ENCODE measurements at places on chromosomes 1 and 21. TPM values are rescaled to one million over a fixed set of nuclear protein-coding genes. Genes with fewer than 3 reads are reported as not detected.

The TNN gene
- not detected for polyA plus RNA-seq

The KRTAP15-1 gene
- polyA plus RNA-seq: not detected

The BLACAT1 gene
- 0.06 TPM for polyA plus RNA-seq

The OR2T33 gene
- not detected for polyA plus RNA-seq

Data from AG04450 (cell line).